ENCODE measurements at places on chromosomes 7 and 10.

GRCh38 chr7:54076616-54077015, 465.6 kb upstream of the VSTM2A start:
- peak; percentile 64 for DNase-seq

- peak; percentile 72 for DNase-seq
Observed at GRCh38 chr10:125633517-125633999, 49.4 kb downstream of the TEX36 start.

DNA sequence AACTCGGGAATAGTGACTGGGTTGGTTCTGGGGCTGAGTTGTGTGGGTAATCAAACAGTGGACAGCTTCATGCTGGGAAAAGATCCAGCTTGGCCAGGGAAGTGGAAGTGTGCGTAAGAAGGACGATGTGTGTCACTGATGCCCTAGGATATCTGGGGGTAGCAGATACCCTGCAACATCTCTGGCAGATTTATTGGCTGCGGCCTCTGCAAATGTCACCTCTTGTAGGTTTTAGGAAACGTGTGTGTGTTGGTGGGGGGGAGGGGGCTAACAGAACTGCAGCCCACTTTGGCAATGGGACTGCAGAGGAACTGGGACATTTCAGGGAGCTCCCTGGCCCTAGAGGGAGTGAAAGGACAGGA, 965 bp upstream of the AGAP3 start:
- no peak for DNase-seq

- DNase-seq = no peak
Observed at GRCh38 chr10:18252086-18252485, 111.9 kb downstream of the CACNB2 start.

DNA sequence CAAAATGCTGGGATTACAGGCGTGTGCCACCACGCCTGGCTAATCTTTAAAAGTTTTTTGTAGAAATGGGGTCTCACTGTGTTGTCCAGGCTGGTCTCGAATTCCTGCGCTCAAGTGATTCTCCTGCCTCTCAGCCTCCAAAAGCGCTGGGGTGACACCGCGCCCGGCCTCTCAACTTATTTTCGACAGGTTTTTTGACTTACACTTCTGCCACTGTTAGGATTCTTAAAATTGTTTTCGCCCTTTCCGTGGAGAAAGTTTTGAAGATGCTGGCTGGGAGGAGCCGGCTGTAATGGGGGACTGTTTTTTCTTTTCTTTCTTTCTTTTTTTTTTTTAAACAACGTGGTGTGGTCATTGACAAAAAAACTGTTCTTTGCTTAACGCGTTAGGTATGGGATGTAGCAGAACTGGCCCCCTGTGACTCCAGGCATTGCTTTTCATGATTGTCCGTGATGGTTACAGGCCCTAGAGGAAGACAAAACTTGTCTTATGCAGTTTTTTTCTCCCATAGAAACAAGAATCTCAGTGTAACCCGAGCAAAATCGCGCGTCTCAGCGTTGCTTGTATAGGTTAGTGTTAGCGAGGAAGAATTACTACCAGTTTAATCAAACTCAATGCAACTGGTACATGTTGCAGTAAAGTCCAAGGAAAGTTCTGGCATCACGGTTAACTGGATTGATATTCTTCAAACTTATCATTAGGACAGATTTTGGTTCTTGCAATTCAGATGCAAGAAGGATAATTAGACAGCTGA, 72.2 kb downstream of the DAGLB start:
- DNase-seq = peak; percentile 25

GRCh38 chr7:29623973-29624372, 60.3 kb downstream of the PRR15 start:
- DNase-seq = peak; percentile 87

GRCh38 chr10:120360571-120360970, 96.5 kb upstream of the PLPP4 start:
- no peak for DNase-seq

GRCh38 chr10:49577182-49577925, 32.8 kb upstream of the SLC18A3 start:
- DNase-seq = no peak

DNA sequence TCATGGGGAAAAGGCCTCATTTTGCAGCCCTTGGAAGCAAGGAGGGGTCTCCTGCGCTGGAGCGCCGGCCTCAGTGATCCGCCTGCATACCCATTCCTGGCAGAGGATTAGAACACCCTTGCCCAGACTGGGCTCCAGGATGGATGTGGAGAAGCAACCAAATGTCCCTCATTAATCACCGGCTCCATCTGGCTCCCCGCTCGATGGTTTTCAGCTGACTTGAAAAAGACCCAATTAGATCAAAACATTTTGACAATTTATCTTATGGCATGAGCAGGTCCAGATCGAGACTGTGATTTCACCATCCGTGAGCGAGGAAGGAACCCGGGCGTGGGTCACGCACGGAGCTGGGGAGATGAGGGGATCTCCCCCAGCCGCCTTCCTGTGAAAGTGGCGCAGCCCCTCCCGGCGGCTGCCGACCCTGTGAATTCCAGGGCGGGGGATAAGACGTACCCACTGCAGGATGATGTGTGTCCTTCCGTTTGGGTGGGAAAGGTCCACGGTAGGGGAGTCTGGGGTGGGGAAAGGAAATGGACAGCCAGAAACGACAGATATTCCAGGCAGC, 141.6 kb downstream of the EMX2 start:
- DNase-seq = no peak

- DNase-seq = peak; percentile 54
Observed at GRCh38 chr7:43077732-43078391, 34.6 kb upstream of the HECW1 start.

DNA sequence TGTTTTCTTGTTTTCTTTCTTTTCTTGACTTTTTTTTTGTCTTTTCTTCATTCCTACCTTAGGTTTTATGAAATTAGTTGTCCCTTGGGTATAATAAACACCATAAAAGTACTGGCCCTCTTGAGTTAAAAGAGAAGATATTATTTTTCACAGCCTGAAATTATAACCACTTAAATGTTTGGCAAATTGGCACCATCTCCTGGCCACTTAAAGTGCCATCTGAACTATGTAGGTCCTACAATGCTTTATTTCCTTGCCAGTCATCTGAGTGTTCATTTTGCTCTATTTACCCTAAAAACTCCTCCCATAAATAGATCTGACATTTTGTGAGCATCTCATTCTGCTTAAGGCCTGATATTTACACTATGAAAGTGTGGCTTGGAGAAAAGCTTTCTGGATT, 98.9 kb upstream of the PRKCQ start:
- DNase-seq = no peak

GRCh38 chr7:40761762-40762560, 627.2 kb downstream of the SUGCT start:
- no peak for DNase-seq

GRCh38 chr10:124160943-124161582, 67.7 kb upstream of the CHST15 start:
- DNase-seq = no peak

- no peak for DNase-seq
Observed at GRCh38 chr10:97464226-97464625, 18.3 kb downstream of the ZDHHC16 start.

DNA sequence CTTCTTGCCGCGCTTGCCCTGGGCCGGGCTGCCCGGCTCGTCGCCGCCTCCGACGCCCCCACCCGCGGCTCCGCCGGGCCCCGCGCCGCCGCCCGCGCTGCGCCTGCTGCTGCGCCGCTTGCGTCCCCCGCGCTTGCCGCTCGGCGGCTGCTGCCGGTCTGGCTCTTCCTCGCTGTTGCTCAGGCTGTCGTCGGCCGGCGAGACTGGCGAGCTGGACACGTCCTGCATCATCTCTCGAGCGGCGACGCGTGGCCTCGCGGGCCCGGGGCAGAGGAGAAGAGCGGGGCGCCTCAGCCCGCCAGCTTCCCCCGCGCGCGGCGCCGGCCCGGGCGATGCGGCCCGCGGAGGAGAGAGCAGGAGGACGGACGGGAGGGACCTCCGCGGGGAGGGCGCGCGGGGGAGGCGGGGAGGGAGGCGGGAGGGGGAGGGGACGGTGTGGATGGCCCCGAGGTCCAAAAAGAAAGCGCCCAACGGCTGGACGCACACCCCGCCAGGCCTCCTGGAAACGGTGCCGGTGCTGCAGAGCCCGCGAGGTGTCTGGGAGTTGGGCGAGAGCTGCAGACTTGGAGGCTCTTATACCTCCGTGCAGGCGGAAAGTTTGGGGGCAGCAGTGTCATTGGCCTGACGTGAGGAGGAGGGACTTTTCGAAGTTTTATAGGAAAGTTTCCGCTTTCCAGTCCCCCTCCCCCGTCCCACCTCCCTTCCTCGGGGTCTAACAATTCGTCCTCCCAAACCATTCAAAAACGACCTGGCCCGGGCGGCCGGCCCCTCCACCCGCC, at the start of gene TWIST1:
Gene TWIST1 (minus strand): TSS at position 546 of the 779 bp plus-strand sequence. CDS start 315 bp downstream, at position 231.
- DNase-seq = peak; percentile 77

GRCh38 chr10:4069491-4069890, 284.5 kb upstream of the KLF6 start:
- no peak for DNase-seq

DNA sequence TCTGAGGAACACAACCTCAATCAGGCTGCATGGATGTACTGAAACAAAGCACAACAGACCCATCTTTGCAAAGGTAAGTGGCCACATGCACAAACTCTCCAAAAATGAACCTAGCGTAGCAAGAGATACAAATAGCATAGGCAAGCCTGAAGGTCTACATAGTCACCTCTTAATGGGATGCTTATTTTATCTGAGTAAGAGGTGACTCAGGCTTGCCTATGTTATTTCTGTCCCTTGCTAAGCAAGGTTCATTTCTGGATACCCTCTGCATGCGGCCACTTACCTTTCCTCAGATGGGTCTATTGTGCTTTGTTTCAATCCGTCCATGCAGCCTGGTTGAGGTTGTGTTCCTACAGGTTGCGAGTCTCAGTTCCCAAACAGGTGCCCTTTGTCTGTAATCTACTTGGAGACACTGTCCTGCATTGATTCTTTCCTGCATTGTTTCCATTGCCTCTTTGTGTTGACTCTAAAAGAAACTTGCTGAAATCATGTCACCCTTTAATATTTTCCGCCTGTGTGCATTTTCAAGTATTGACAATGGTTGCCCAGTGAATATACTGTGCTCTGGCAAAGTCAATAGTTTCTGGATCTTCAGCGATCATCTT, 291.8 kb upstream of the LYZL1 start:
- peak; percentile 63 for DNase-seq

GRCh38 chr7:104074529-104074928, 85.1 kb upstream of the RELN start:
- no peak for DNase-seq

GRCh38 chr7:47340517-47340916, 241.4 kb downstream of the TNS3 start:
- no peak for DNase-seq

- no peak for DNase-seq
Observed at GRCh38 chr7:157870644-157871290, 534.0 kb downstream of the DNAJB6 start.

GRCh38 chr10:101014230-101014884, 14.7 kb downstream of the LZTS2 start:
- DNase-seq = peak; percentile 78

DNA sequence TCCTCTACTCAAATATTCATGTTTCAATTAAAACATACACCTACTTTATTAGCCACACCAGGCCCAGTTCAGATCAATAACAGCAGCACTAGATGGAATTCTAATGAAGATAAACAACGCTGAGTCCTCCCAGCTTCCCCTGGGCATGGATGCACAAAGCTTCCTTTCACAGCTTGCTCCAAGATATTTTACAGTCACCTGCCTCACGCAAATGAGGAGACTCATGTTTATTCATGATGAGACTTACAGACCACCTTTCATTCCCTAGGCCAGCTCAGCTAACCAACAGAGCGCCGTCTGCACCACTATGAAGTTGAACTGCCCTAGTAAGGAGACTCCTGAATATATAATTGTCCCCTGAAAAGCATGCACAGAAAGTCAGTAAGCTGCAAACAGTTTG, 283.0 kb upstream of the AOAH start:
- no peak for DNase-seq

GRCh38 chr7:44764081-44764480, 15.4 kb downstream of the ZMIZ2 start:
- no peak for DNase-seq

- peak; percentile 70 for DNase-seq
Observed at GRCh38 chr10:86968271-86968993, at the start of gene ADIRF. TSS of gene ADIRF (plus strand) at chr10:86968482. CDS start at chr10:86968545, 63 bp downstream.

- DNase-seq = no peak
Observed at GRCh38 chr10:32144817-32145688, 88.8 kb upstream of the KIF5B start.

DNA sequence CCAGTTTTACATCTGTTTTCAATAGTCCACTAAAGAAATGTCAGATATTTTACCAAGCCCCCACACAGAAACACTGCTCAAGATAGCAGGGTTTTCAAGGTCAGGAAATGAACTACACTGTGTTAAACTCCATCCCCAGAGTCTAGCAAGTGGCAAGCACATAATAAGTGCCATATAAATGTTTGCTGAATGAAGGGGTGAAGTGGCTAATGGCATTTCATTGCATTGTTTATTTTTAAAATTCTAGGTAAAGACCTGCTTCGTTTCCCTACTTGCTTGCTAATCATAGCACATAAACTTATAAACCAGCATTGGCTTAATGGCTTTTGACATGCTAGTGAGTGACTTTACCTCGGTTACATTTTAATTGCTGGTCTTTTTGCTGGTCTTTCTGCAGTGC, 322.6 kb downstream of the GRID1 start:
- DNase-seq = no peak

DNA sequence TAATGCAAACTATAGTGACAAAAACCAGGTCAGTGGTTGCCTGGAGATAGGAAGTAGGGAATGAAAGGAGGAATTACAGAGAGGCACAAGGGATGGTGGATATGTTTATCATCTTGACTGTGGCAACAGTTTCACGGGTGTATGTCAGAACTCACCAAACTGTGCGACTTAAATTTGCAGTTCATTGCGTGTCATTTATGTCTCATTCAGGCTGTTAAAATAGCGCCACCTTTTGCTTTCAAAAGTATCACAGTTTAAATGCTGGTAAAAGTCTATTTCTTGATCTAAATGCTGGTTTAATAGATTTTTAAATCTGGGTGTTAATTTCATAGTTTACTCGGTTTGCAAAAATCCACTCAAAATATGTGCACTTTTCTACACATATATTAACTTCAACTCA, 51.0 kb downstream of the PTTG1IP2 start:
- DNase-seq = peak; percentile 20

DNA sequence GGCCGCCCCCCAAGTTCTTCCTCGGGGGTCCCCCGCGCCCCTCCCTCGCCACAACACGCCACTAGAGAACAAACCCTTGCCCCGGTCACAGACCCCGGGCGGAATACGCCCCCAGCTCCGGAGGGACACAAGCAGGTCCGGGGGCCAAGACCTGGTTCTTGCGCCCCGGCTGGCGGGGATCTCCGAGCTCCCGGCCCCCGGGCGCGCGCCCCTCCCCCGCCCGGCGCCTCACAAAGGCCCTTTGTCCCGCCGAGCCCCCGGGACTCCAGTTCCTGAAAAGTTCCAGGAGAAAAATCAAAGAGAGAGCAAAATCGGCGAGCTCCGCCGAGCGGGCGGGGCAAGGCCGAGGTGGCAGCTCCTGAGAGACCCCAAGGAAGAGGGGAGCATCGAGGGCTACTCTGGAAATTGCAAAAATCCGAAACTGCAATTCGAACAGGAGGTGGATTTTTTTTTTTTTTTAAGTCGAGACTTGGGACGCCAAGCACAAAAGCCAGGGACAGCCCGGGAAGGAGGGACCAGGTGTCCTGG, 4.0 kb downstream of the TNRC18 start:
- DNase-seq = peak; percentile 17

- DNase-seq = no peak
Observed at GRCh38 chr7:77438131-77438530, 22.0 kb upstream of the GSAP start.
